ENCODE measurements at places on chromosomes 2 and 18. TPM values are rescaled to one million over a fixed set of nuclear protein-coding genes. Genes with fewer than 3 reads are reported as not detected.

The RNF144A gene
- 15.1 TPM for total RNA-seq

The RAMP1 gene
- not detected for total RNA-seq

The TMEM247 gene
- not detected for total RNA-seq

The FEZ2 gene
- total RNA-seq = 11.4 TPM

The TTR gene
- total RNA-seq = not detected

The CAPN14 gene
- 0.65 TPM for total RNA-seq

GRCh38 chr2:210818473-210818872, 262.1 kb downstream of the CPS1 start:
- H3K27me3 ChIP-seq = no peaks in the 10 kb centered on the region
- H3K4me1 ChIP-seq = no peaks in the 10 kb centered on the region
- H3K27ac ChIP-seq = no peak overlapping the region
- H3K4me3 ChIP-seq = no peak overlapping the region

DNA sequence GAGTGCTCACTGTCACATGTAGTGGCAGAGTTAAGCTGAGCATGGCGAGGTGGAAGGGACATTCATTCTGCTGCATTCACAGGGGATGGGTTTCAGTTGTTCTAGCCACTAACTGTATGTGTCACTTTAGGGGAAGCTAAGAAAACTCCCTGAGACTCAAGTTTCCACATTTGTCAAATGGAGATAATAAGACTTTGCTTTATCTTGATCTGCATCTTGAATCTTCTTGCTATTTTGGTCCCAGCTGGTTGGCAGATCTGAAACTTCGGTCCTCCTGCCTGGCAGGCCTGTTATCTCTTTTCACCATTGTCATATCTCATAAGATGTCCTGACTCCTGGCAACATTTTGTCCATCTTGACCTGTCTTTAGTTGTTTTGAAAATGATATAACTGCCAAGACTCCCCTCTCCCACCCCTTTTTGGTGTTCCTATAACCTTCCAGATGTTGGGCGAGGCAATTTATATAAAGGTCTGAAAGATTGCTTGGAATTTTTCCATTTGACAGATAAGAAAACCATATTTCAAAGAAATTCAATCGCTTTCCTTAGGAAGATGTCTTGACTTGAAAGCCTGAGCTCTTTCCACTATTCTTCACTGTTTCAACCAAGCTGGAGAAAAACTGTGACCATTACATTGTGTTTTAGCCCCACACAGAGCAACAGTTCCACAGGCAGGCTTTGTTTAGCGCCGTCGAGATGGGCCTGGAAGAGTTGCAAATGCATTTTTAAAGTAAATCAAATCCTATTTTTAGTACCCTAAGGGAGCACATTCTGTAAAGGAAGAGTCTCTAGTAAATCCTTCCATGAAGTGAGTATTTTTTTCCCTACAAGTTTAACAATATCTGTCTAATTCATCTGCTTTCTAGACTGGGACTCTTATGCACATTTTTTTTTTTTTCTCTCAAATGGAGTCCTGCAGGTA, 33.4 kb downstream of the MYCN start:
- H3K4me3 ChIP-seq = no peak overlapping the region
- no peak overlapping the region for H3K27ac ChIP-seq
- no peak for DNase-seq
- H3K27me3 ChIP-seq = peaks cover 5% of the 10 kb centered on the region
- H3K4me1 ChIP-seq = no peaks in the 10 kb centered on the region
- H3K36me3 ChIP-seq = no peaks in the 10 kb centered on the region

- peaks cover 23% of the 10 kb centered on the region for H3K27me3 ChIP-seq
- peaks cover 2% of the 10 kb centered on the region for H3K36me3 ChIP-seq
- no peak overlapping the region for H3K4me3 ChIP-seq
- no peaks in the 10 kb centered on the region for H3K4me1 ChIP-seq
Observed at GRCh38 chr2:199756743-199757142, 94.2 kb downstream of the FTCDNL1 start.

DNA sequence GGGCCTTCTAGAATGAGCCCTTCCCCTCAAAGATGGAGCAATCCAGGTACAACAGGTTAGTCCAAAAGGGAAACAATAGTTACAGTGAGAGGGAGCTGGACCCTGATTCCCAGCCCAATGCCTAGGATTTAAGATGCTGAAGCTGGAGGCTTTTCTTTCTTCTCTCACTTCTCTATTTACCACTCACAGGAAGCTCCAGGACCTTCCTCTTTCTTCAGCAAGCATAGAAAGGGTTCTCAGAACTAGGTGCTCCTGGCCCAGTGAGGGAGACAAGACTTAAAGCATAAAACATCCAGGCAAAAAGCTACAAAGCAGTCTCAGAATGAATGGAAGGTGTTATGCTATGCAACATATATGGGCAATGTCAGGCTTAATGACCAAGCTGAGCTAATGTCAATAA, 279.0 kb downstream of the SRBD1 start:
- no peak overlapping the region for H3K27ac ChIP-seq
- H3K36me3 ChIP-seq = no peaks in the 10 kb centered on the region
- DNase-seq = no peak
- no peaks in the 10 kb centered on the region for H3K4me1 ChIP-seq
- H3K4me3 ChIP-seq = no peak overlapping the region

DNA sequence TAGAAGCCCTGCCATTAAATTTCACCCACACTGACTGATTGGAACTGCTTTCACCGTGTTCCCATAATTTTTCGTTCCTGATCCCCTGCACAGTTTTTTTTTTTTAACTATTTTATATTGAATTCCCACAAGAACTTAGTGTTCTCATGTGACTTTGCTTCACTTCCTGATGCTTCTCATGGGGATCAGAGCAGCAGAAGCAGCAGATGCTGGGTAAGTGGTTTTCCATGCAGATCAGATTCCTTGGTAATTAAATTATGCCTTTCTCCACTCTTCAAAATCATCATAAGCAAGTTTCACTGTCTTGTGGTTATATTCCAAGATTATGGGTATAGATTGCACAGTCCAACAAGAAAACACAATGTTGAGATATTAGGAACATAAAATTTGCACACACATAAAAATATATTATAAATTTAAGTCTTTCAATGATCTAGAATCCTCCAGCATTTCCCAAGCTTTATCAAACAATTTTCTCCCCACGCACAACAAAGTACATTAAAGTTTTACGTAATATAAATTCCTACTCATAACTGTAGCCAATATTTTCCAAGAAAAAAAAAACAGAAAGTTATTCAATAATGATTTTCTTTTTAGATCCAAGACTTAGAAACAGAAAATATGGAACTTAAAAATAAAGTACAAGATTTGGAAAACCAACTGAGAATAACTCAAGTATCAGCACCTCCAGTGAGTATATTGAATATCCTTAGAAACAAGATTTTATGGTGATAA, 277.9 kb downstream of the GULP1 start:
- no peaks in the 10 kb centered on the region for H3K4me1 ChIP-seq
- no peak overlapping the region for H3K4me3 ChIP-seq
- no peaks in the 10 kb centered on the region for H3K36me3 ChIP-seq
- H3K27me3 ChIP-seq = no peaks in the 10 kb centered on the region

DNA sequence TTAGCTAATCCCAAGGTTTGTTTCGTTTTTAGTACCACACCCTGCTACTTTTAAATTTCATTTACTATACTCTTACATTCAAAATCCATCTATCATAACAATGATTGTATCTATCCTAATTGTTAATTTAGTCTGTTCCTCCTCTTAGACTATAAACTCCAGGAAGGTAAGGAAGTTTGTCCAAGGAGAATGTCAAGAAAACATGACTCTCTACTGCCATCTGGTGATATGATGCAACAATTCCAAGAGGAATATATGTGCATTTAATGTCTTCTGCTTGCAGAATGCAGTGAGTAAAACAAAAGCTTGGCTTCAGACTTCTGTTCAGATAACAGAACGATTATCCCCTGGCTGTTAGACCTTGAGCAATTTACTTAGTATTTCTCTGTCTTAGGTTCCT, 1267.1 kb downstream of the LRP1B start:
- H3K36me3 ChIP-seq = no peaks in the 10 kb centered on the region
- H3K4me1 ChIP-seq = no peaks in the 10 kb centered on the region
- no peak for DNase-seq
- no peaks in the 10 kb centered on the region for H3K27me3 ChIP-seq
- H3K4me3 ChIP-seq = no peak overlapping the region

DNA sequence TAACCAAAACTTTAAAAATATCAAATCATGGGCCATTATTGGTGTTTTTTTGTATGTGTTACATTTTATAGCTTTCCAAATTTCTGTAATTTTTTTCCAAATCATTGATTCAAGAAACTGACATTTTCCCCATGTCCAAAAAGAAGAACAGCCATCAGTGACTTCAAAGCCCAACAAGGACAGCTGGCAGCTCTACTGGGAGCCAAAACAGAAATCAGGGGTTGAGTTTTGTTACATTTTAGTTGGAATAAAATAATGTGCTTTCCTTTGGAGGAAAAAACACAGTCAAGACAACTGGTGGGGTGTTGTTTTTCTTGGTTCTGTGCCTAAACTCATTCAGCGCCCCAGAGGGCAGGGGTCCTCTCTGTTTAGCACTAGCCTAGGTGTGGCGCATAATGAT, 23.8 kb downstream of the AKAIN1 start:
- DNase-seq = no peak
- H3K36me3 ChIP-seq = no peaks in the 10 kb centered on the region
- H3K4me1 ChIP-seq = peaks cover 2% of the 10 kb centered on the region
- no peak overlapping the region for H3K27ac ChIP-seq
- H3K4me3 ChIP-seq = no peak overlapping the region
- peaks cover 7% of the 10 kb centered on the region for H3K27me3 ChIP-seq

- DNase-seq = no peak
- H3K4me3 ChIP-seq = no peak overlapping the region
Observed at GRCh38 chr2:38794235-38794946, 16.4 kb downstream of the GEMIN6 start.

- DNase-seq = no peak
- no peak overlapping the region for H3K27ac ChIP-seq
- no peak overlapping the region for H3K4me3 ChIP-seq
- peaks cover 19% of the 10 kb centered on the region for H3K27me3 ChIP-seq
Observed at GRCh38 chr2:219452361-219453317, 18.0 kb downstream of the SPEG start.

DNA sequence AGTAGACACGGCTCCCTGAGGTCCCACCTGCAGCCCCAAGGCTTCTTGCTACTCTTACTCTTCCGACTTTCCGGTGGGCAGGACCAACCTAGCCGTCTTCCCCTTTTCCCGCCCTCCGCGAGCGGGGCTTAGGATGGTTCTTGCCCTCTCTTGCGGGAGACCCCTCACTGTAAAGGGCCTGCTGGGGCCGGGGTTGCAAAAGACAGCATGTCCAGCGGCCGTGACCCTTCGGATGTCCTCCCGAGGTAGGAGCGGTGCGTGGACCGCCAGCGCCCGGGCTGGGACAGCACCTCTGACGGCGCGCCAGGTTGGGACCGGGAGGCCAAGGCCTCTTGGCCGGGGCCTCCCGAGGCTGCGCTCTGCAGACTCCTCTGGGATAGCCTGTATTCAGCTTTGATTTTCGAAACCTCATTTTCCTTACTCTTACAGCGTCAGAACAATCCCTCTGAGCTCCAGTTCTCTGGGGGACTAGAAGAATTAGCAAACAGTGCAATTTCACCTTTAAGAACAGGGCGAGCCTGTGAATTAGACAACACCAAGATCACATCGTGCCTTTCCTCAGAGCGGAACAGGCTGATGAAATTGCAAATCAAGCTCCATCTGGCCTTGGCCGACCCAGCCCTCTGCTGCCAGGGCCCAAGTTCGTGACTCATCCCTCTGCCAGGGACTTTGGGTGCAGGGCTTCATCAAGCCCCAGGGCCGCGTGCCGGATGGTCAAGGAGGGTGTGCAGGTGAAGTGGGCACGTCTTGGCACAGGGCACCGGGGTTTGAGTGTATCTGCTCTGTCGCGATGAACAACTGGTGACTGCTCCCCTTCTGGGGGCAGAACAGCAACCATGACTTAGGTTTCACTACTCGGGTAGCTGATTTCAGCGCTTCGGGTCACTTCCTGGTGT, 777 bp downstream of the MOCOS start:
- peaks cover 29% of the 10 kb centered on the region for H3K27me3 ChIP-seq
- H3K4me1 ChIP-seq = peaks cover 14% of the 10 kb centered on the region
- no peak for DNase-seq
- peak overlapping the region; percentile 88 for H3K4me3 ChIP-seq
- peaks cover 6% of the 10 kb centered on the region for H3K36me3 ChIP-seq

DNA sequence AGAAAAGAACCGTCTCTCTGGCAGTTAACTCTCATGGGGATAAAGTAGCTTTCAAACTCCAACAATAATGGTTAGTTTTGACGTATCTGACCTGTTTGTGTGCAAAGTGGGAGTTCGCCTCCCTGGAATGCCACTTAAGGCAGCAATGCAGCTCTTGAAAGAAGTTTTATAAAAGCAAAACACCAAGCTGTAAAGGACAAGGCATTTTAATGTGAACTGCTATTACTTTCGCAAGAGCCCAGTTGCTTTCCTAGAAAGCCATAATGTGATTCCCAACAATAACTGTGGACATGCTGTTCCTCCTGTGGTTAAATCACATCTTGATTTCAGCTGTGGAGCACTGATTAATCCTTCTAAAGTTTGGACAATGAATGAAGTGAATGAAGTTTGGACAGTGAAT, 303.7 kb downstream of the PTPRM start:
- no peaks in the 10 kb centered on the region for H3K27me3 ChIP-seq
- H3K36me3 ChIP-seq = peaks cover 2% of the 10 kb centered on the region
- DNase-seq = no peak
- H3K27ac ChIP-seq = no peak overlapping the region
- no peaks in the 10 kb centered on the region for H3K4me1 ChIP-seq

DNA sequence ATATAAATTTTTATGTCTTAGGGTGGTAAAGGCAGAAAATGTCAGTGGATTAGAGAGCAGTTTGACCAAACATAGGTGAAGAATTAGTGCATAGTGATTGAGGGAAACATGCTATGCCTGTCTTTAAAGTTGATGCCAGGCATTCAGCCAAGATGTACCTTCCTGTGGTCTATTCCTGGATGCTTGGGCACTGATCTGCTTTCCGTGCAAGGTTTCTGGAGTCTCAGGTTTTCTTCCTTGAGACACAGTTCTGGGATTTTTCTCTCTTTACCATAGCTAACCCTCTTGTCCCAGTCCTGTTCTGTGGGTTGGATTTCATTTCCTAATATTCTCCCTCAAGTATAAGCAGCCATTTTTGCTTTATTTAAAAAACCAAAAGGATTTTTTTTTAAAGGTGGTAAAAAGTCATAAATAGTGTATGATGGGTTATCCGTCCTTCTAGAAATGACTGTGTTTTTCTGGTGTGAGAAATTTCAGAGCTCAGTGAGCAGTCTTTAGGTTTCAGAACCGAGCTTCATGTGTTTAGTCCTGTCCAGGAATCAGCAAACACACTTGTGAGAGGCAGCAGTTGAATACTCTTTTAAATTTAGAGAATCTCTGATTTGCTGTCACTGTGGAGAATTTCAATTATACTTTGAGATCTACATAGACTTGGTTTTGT, 43.0 kb upstream of the CYBRD1 start:
- H3K27ac ChIP-seq = no peak overlapping the region
- no peak for DNase-seq
- no peak overlapping the region for H3K4me3 ChIP-seq
- H3K27me3 ChIP-seq = no peaks in the 10 kb centered on the region

DNA sequence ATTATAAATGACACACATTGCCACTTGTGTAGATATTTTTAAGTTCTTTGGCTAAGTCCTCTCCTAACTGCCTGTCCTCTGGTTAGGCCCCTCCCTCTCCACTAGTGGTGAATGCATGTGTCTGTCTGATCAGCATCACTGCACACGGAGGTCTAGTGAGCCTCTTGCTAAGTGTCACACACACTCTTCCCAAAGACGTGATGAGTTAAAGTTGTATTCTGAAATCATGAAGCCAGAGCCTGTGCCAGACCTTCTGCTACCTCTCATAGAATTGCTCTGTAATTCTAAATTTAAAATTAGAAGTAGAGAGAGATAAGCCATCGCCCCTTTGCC, 41.3 kb downstream of the RALB start:
- peaks cover 16% of the 10 kb centered on the region for H3K36me3 ChIP-seq
- H3K4me3 ChIP-seq = no peak overlapping the region
- no peaks in the 10 kb centered on the region for H3K27me3 ChIP-seq
- H3K4me1 ChIP-seq = peaks cover 17% of the 10 kb centered on the region

Measured in T-helper 17 cell (primary cell).